Liver (tissue), 10 donors: ENCODE measurements at places on chromosomes 2 and 18. TPM values are rescaled to one million over a fixed set of nuclear protein-coding genes. Genes with fewer than 3 reads are reported as not detected.

Gene ANKRD29
- 0.28 TPM for total RNA-seq

Gene CCDC85A
- total RNA-seq: 0.17 TPM

Gene SDC1
- 269 TPM for total RNA-seq

Gene HSPD1
- total RNA-seq: 305 TPM

Gene SNORC
- total RNA-seq: 2.7 TPM

Gene MARCHF4
- total RNA-seq: not detected

Gene SPC25
- total RNA-seq: not detected

Gene HOXD9
- not detected for total RNA-seq

Gene DAW1
- not detected for total RNA-seq

Gene ITPRID2
- total RNA-seq: 145 TPM

Gene MAP3K20
- 22.6 TPM for total RNA-seq

Gene NEU2
- not detected for total RNA-seq

Gene TMEM247
- not detected for total RNA-seq

Gene OSR1
- 0.70 TPM for total RNA-seq

Gene DYNAP
- not detected for total RNA-seq

Gene CCDC102B
- 4.5 TPM for total RNA-seq

Gene PPP1R1C
- 16.9 TPM for total RNA-seq

Gene FEV
- total RNA-seq: not detected

Gene RABL2A
- 1.1 TPM for total RNA-seq

Gene DYSF
- 20.8 TPM for total RNA-seq

Gene AMER3
- not detected for total RNA-seq

Gene RESP18
- not detected for total RNA-seq

Gene SLC9A4
- not detected for total RNA-seq

Gene AMMECR1L
- total RNA-seq: 6.7 TPM

Gene EPAS1
- 51.5 TPM for total RNA-seq

Gene STK17B
- total RNA-seq: 7.4 TPM

Gene CFAP221
- total RNA-seq: 3.1 TPM

Gene GLI2
- total RNA-seq: 0.14 TPM
